ENCODE measurements at places on chromosomes 5 and 9.

DNA sequence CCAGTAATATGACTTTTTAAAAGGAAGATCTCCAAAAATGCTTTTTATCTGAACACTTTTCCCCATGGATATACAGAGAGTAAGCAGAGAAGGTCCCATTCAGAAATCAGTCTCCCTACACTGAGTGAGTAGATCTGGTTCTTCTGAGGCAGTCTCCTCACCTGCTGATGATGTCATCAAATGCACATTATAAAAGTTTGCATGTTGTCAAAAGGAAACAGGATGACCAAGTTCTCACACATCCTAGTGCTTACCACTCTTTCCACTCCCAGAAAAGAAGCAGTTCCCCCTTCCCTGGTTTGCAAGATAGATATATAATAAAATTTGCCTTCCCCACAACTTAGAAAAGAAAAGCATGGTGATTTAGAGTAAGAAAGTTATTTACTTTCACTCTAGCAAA lies 180.5 kb downstream of the RAB3C start:
- DNase-seq: no peak

DNA sequence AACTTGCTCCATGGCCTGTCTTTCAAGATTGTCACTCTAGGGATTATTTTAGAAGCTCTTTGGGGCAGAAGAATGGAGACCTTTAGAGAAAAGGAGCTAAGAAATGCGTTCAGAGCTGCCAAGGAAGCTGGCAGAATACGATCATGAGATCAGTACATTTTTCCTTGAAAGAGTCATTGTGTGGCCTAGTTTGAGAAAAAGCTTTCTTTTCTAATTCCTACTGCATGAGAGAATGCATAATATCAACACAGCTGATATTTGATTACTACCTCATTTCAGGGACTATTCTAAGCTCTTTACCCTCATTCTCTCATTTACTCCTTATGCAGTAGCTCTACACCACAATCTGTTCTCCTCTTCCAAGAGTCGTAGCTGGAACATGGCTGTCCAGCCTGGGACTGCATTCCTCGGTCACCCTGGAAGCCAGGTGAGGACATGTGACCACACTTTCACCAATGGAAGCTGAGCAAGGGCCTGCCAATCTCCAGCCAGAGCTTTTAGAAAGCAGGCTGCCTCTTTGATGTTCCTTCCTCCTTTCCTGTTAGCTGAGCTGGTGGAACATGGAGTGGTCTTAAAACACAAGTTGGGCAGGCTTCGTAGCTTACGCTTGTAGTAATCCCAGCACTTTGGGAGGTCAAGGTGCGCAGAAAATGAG lies 99.3 kb upstream of the LHFPL2 start:
- DNase-seq: no peak

GRCh38 chr5:145495741-145496140 lies 339.4 kb downstream of the PRELID2 start:
- DNase-seq: no peak

DNA sequence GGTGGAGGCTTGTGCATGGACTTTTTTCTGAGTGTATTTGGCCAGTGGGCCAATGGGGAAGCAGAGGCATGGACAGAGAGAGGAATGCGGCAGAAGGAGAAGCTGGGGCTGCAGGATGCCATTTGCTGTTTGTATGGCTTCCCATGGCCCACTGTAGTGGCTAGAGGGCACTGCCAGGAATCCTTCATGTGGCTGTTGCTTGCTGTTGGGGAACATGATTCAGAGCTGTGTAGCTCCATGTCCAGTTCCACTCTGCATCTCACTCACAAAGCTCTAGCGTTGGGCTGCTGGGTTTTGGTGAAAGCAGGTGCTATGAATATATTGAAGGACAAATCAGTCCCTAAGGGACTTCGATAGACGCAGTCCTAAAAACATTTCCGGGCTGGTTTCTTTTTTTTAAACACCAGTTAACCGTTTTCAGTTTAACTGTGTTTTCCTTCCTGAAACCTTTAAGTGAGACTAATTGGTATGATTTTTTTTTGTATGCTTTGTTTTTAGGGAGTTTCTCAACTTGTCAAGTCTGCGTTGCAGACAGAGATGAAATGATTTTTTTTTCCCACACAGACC lies 51.3 kb downstream of the SLC22A5 start:
- no peak for DNase-seq

DNA sequence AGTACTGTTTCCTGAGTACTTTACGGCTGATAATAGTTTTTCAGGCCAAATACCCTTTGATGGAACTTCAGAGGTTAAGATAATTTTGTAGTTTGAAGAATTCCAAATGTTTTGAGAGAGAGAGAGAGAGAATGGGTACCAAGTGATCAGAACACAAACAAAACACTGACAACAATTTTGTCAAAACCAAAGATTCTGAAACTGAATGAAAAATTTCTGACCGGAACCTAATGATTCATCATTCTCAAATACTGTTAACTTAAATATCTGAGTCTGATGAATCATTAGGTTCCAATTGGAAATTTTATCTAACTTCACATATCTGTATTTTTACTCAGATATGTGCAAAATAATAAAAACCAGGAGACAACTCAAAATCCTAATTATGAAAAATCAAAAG lies 4.0 kb downstream of the LMBRD2 start:
- no peak for DNase-seq

DNA sequence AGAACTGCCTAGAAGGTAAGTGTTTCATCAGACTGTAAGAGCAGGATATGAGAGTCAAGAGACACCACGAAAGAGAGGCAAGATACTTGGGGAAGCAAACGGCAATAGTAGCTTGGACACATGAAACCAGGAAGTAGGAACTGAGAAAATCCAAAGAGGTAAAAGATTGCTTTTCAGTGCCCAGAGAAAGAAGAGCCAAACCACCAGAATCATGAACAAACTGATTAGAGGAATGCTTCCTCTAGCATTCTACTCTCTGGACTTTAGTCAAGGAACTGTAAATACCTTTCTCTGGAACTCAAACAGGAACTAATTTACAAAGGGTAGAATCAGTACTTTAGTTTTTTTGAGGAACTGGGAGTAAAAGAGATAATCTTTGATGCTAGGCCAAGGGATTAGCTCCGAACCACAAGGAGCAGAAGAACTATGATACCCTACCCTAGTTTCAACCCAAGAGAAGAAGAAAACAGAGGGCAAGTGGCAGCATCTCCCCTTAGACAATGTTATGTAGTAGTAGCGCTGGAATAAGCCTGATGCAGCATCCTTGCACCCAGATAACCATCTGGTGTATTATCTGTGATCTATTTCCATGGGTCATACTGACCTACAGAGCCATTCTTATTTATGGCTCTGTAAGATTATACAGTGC lies 41.3 kb downstream of the EFCAB9 start:
- no peak for DNase-seq

DNA sequence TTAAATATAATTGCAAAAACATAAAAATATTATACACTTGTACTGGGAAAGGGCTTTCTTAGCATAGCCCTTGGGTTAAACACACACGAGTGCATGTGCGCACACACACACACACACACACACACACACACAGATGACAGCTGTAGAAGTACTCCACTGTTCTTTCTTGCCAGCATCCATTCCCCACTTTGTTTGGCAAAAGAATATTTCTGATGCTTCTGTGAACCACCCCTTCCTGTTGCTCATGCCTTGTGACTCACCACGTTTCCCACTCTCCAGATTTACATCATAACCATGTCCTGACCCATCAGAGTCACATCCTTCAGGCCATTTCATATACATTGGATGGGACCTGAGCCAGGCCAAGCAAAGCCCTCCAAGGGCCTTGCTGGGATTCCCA lies 280.1 kb downstream of the DNAH5 start:
- DNase-seq: no peak

DNA sequence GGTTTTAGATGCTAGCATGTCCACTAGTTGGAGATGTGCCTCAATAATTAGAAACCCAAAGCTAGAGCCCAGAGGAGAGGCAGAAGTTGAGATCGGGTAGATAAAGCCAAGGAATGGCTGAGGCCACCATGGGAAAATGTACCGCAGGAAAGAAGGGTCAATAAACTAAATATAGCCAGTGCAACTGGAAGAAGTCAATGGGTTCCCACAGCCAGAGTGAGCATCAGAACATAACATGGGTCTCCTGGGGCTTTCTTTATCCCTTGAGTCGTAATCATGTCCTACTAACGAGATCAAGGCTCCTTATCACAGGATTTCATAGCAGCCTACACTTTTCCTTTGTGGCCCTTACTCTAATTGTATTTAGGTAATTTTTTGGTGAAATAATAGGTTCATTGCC lies 61.7 kb downstream of the FRMD3 start:
- DNase-seq: no peak

DNA sequence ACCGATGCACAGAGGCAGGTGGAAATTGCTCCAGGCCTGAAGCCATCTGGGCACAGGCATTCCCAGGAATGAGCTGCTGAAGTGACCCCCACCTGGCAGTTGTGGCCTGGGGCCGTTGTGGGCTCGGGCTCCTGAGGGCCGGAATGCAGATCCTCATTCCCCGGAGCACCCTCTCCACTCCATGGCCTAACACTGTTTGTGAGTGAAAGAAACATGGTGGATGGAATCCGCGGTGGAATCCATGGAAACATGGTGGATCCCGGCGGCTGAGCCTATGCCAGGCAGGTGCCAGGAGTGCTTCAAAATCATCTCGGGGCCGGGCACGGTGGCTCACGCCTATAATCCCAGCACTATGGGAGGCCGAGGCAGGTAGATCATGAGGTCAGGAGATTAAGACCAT lies 3.6 kb upstream of the SARDH start:
- peak; percentile 31 for DNase-seq

GRCh38 chr5:180121826-180122413 lies 50.4 kb upstream of the RNF130 start:
- no peak for DNase-seq

Measured in right forelimb (tissue), 1 donor.